ENCODE measurements at places on chromosomes 16 and 17.

- DNase-seq, result peak; percentile 71
Observed at GRCh38 chr16:50326835-50327465, 41.8 kb downstream of the BRD7 start.

DNA sequence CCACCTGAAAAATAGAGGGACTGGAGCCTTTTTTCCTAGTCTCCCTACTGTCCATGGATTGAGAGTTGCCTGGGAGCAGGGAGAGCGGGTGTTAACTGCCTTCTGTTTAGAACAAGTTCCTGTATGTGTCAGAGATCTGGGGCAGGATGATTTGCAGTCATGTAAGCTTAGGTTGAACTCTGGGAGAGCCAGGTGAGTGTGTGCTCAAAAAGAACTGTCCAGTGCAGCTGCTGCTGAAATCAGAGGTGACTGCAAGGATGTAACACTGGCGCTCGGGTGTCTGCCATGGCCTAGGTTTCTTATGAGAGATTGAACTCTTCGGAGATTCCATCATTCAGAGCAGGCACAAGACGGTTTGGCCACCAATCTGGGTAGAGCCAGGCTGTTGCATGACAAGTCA lies 432.5 kb downstream of the CDH13 start:
- DNase-seq, result no peak

DNA sequence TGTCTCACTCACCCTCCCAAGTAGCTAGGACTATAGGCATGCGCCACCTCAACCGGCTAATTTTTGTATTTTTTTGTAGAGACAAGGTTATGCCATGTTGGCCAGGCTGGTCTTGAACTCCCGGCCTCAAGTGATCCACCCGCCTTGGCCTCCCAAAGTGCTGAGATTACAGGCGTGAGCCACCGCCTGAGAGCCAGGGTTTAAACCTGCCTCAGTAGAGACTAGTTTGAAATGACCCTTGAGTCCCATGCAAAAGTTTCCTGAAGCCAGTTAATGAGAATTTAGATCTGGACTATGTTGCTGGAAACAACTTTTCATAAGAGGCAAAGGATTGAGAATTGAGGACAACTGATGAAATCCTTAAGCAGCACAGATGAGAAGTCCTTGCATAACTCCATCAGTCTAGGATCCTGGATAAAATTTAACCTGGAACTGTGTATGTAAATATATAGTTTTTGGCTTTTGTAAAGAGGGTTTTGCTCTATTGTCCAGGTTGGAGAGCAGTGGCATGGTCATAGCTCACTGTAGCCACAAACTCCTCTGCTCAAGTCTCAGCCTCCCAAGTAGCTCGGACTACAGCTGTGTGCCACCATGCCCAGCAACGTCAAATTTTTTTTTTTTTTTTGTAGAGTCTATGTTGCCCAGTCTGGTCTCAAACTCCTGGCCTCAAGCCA lies 43.2 kb downstream of the CYB5B start:
- no peak for DNase-seq

DNA sequence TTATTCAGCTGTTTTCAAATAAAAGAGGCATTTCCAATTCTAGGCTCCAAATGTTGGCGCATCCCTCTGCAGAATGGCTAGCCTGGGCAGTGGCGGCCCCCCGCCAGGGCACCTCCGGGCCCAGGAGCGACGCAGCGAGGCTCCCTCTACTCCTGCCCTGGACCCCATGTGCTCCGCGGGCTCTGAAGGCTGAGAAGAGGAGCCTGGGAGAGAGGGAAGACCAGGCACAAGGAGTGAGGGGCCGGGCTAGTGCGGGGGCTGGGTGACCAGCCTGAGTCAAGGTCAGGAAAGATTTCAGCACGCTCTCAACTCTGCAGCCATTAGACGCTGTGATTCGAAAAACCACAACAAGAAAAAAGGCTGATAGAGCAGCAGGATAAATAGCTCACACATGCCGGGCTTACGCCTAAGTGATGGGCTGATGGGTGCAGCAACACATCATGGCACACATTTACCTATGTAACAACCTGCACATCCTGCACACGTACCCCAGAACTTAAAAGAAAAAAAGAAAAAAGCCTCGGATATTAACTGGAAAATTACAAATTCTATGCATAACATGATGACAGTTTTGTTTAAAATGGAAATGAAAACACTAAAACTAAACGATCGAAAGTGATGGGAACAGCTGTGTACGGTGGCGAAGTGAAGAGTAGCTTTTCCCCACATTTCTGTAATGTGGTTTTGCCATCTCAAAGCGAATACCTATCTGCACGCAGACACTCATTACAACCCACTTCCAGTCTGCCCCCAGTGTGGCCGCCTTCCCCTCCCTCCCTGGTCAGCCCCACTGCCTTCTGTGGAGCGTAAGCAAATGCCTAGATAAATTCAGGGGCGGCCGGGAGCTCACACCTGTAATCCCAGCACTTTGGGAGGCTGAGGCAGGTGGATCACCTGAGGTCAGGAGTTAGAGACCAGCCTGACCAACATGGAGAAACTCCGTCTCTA lies 44.4 kb downstream of the MAP1LC3B start:
- DNase-seq, result no peak

- DNase-seq, result peak; percentile 42
Observed at GRCh38 chr16:74999219-74999608, 390 bp downstream of the ZNRF1 start.

- DNase-seq, result no peak
Observed at GRCh38 chr16:78230832-78231231, 131.4 kb downstream of the WWOX start.

DNA sequence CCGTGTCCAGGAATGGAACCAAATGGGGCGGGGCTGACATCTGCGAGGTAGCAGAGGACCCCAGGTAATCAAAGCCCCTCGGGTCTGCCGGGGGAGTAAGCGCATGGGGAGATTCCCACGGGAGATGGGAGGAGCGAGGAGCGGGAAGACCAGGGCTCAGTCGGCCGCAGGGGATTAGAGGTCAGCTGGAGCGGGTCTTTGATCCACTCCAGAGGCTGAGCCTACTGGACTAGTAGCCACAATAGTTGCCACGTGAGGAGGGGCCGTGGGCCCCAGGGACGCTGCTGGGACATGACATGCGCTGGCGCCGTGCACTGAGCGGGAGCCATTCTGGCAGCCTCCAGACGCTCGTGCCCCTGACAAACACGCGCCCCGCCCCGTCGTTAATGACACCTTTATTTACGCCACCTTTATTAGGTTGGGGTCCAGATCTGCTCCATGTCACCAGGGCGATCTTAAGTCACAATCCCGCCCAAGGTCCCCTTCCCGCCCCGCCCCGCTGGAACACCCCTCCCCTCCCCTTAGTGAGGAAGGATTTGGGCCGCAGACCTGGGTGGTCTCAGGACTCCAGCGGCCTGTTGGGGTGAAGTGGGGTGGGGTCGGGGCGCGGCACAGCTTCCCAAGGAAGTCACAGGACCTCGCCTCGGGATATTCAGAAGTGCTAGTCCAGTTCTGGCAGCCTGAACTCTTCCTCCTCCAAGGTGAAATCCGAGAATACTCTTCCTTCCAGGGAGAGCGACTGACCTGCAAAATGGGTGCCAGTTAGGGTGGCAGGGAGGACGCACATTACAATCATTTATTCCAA lies 15.0 kb downstream of the PPY start:
- DNase-seq, result peak; percentile 42

- DNase-seq, result peak; percentile 61
Observed at GRCh38 chr17:78112518-78113471, 15.8 kb downstream of the TMC6 start.

- DNase-seq, result no peak
Observed at GRCh38 chr17:73411313-73411747, 99.5 kb upstream of the CDC42EP4 start.

DNA sequence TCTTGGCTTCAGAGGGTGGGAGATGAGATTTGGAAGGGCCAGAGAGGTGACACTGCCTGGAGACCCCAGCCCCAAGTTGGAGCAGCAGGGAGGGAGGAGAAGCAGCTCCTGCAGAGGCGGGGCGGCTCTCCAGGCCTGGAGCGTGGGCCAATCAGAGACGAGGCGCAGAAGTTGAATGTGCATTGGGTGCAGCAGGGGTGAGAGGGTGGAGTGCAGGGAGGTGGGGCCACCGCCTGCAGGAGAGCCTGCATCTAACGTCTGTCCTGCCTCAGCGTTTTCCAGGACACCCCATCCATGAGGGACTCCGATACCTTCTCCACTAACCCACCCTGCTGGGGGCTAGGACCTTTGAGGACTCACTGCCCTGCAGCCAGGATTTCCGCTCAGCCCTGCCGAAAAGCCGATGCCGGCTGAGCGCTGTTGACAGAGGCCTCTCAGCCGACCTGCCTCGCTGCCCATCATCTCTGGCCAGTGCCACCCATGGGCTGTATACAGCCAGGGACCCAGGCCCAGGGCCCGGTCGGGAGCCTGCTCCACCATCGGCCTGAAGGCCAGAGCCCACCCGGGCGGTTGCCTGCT lies 146.2 kb downstream of the ENGASE start:
- peak; percentile 1 for DNase-seq

DNA sequence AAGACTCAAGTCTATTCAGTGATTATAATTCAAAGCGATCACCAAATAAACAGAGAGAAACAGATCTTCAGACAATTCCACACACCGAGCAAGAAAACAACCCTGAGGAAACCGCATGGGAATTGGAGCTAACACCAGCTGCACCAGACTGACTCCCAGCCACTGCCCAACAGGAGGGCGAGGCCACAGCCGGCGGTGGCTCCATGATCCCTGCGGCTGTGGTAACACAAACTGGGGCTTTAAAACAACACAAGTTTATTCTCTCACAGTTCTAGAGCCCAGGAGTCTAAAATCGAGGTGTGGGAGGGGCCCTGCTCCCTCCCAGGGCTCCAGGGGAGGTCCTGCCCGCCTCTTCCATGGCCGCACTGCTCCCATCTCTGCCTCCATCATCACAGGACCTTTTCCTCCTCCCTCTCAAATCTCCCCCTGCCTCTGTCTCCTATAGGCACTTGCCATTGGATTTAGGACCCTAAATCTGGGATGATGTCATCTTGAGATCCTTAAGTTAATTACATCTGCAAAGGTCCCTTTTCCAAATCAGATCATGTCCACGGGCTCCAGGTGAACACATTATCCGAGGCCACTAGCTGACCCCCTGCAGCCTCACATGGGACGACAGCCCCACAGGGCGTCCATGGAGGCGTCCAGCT lies 9.7 kb upstream of the HEXD start:
- DNase-seq, result no peak

DNA sequence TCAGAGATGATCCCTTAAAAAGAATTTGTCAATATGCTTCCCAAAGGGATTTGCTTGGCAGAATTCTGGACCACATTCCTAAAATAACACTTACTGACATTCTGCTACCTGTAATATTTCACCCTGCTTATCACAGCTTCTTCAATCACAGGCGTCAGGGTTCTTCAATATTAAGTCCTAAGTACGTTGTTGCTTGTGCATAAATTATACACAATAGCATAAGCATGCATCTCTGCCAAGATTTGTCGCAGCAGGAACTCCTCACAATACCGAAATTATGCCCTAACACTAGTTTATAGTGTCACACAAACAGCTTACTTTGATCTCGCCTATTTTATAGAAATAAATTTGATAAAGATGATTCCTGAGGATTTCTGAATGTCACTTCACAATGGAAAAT lies 48.9 kb downstream of the UBE2G1 start:
- no peak for DNase-seq

- DNase-seq, result no peak
Observed at GRCh38 chr17:18226284-18226945, 980 bp downstream of the LLGL1 start.

- DNase-seq, result no peak
Observed at GRCh38 chr16:23342083-23342640, 40.1 kb downstream of the SCNN1B start.

- DNase-seq, result peak; percentile 51
Observed at GRCh38 chr16:75109732-75110243, 6.8 kb downstream of the LDHD start.

DNA sequence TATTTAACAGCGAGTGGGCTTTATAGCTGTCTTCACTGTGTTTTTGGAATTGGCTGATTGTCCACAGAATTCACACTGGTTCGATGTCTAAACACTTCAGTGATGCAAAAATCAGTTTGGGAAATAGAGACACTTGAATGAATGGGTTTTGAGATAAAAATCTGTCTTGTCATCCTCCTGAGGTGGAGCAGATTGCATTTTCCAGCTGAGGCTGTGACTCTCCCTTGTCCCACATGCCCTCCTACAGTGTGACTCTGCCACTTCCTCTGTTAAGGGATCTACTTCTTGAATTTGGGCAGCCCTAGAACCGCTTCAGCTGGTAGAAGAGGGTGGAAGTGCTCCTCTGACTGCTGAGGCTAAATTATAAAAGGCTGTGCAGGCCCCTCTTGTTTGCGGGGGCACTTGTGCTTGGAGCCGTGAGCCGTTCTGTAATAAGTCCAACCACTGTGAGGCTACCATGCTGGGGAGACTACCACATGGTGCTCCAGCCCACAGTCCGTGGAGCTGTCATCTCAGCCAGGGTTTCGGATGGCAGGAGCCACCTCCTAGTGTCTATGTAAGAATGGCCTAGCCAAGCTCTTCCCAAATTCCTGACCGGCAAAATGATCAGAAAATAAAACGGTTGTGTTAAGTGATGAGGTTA lies 175.9 kb downstream of the SPECC1 start:
- peak; percentile 61 for DNase-seq

DNA sequence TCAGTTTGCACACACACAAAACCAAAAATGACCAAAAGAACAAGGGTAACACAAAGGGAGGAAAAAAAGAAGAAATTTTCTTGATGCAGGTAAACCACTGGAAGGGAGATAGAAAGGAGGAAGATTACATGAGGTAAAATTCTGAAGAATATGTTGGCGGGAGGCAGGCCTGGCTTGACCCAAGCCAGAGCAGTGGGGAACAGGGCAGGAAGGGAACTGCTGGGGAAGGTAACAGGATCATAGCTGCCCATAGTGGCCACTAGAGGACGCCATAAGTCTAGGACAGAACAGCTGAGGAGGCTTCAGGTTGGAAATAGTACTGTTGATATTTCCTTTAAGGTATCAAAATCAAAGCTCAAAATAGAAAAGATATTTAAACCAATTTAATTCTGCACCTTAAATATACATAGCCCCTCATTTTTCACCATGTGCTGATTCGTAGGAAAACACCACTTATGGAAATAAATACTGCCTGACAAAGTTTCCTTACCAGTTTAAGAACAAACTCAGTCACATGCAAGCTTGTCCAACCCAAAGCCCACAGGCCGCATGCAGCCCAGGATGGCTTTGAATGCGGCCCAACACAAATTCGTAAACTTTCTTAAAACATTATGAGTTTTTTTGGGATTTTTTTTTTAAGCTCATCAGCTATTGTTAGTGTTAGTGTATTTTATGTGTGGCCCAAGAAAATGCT lies 15.5 kb downstream of the VPS35 start:
- peak; percentile 70 for DNase-seq

DNA sequence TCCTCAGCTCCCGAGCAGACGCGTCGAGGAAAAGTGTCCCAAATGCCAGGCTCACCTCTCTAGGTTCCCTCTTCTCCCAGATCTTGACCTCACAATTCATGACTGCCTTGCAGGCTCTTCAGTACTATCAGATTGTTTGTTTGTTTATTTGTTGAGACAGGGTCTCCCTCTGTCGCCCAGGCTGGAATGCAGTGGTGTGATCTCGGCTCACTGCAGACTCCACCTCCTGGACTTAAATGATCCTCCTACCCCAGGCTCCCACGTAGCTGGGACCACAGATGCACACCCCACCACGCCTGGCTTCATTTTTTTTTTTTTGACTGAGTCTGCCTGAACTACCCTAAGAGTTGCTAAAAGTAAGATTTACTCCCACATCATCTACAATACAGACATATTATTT lies 15.9 kb downstream of the TMEM235 start:
- no peak for DNase-seq

- peak; percentile 62 for DNase-seq
Observed at GRCh38 chr17:70169709-70170597, 621 bp downstream of the KCNJ2 start.

All from common myeloid progenitor, CD34-positive (primary cell).